ENCODE measurements at places on chromosomes 6 and 20.
A peak's percentile ranks its signal among the peaks of the same experiment; 100 is the strongest.

DNA sequence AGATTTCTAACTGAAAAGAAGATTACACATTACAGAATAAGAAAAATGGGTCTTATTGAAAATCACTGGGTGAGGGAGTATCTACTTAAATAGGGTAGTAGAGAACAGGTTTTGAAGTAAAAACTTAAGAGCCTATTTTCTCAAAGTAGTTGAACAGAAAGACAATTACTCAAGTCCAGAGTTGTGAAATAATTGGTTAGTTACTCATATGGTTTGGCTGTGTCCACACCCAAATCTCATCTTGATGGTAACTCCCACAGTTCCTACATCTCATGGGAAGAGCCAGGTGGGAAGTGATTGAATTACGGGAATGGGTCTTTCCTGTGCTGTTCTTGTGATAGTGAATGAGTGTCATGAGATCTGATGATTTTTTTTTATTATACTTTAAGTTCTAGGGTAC is 1035.3 kb upstream of the GJE1 start:
- no peak for DNase-seq

DNA sequence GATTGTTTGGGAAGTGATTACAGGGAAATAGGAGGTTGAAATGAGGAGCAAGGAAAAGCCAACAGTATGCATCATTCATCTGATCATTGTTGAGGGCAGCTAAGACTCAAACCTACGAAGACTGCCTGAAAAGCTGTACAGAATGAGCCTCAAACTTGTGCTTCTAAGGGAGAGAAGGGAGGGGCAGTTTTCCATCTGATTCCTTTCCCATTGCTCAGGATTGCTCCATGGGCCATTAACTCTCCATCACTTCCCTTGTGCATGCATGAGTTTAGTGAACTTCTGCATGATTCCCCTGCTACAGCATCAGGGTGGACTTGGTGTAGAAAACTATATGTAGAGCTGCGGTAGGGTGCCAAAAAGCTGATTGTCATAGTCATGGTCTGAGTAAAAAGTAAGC is 742.7 kb upstream of the SLC35B3 start:
- no peak for DNase-seq

GRCh38 chr6:148671085-148671484 is 75.7 kb upstream of the UST start:
- no peak for DNase-seq

- peak; percentile 91 for DNase-seq
Measured at GRCh38 chr20:31968291-31969126, 558 bp downstream of the XKR7 start.

DNA sequence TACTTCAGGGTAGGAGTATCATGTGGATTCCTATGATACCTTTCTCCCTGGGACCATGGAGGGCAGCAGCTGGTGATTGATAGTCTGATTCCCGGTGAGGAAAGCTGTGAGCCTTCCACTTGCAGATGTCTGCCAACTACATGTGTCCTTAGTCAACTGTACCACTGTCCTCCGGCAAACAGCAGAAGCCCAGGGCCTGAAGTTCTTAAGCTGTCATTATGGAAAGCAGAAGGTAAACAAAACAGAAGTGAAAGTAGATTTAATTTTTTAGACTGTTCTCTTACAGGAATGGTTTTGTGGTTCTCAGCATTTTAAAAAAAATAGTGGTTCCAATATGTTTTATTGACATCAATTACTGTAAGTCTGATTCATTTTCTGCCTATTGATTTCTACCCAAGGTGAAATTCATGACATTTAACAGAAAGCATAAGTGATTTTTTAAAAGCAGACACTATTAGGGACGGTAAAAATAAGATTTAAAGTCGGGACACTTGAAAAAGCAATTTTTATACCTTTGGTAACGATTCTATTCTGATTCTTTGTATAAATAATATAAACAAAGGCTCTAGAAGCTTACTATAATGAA is 36.6 kb downstream of the PTPN1 start:
- no peak for DNase-seq

GRCh38 chr6:46377209-46377608 is 114.0 kb downstream of the RCAN2 start:
- no peak for DNase-seq

DNA sequence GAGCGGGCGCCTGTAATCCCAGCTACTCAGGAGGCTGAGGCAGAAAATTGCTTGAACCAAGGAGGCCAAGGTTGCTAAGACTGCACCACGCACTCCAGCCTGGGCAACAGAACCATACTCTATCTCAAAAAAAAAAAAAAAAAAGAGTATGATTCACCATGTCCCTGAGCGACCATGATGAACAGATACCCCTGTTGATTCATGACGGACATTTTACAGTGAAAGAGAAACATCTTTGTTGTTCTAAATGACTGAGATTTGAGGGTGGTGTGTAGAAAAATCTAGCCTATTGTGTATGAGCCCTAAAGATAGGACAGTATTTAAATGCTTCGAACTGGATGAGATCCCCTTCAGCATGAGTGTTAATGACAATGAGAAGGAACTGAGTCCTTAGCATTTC is 32.8 kb downstream of the RBM24 start:
- DNase-seq = no peak

- DNase-seq = no peak
Measured at GRCh38 chr20:1949347-1950100, 44.3 kb downstream of the PDYN start.

DNA sequence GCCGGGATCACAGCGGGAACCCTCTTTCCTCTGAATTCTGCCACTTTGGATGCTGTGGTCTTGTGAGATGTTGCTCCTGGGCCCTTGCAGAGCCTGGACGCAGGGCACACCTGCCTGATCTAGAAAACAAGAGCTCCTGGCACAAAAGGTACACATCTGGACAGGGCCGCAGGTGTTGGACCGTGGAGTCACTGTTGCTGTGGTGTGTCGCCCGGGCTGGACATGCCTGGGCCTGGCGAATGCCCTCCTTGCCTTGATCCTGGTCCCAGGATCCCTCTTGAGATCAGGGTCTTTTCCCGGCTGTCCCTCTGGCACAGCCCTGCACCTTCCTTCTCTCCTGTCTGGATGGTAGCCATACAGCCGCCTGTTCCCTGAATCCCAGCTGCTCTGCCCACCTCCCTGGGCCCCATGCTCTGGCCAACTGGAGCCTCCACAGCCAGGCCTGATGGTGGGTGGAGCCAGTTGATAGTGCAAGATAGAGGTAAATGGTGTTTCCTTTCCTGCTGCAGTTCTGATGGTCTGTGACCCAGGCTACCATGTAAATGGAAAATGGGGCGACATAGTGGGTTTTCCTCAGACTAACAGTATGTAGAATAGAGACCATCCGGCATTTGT is 5.0 kb downstream of the FOXP4 start:
- DNase-seq = no peak

DNA sequence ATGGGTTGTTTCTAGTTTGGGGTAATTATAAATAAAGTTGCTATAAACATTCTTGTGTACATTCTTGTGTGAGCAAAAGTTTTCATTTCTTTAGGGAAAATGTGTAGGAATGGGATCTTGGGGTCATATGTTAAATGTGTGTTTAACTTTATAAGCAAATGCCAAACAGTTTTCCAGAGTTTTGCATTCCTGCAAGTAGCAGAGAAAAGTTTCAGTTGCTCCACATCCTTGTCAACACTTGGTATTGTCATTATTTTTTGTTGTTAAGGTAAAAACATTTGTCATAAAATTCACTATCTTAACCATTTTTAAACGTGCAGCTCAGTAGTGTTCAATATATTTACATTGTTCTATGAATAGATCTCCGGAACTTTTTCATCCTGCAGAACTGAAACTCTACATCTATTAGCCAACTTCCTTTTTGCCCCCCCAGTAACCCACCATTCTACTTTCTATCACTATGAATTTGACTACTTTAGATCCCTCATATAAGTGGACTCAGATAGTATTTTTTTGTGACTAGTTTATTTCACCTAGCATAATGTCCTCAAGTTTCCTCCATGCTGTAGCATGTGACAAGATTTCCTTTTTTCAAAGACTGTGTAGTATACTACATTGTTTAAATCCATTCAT is 48.4 kb downstream of the PHACTR2 start:
- DNase-seq = no peak

DNA sequence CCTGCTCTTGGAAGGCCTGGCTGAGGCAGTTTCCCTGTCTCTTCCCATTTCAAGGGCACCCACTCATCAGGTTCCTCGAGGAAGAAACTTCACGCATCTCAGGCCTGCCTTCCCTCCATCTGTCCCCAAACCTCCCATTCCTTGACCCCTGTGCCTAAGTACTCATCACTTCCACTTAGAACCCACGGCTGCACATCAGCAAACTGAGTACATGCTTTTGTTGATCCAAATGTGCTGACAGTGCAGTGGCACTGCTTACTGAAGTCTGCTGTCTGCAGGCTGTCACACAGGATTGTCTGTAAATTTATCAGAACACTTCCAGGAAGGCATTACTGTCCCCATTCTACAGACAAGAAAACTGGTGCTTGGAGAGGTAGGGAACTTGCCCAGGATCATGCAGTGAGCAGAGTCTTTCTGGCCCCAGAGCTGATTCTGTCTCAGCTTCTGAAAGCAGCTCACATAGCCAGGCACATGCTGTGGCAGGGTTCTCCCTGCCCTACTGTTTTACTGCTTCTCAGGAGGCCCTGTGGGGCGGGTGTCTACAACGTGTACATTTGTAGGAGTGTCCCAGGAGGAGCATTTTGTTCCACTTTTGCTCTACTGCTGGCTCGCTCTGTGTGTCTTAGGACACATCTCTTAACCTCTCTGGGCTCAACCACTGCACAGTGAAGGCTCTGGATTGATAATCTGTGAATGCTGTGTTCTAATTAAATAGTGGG is 64.2 kb upstream of the XRN2 start:
- DNase-seq = no peak

DNA sequence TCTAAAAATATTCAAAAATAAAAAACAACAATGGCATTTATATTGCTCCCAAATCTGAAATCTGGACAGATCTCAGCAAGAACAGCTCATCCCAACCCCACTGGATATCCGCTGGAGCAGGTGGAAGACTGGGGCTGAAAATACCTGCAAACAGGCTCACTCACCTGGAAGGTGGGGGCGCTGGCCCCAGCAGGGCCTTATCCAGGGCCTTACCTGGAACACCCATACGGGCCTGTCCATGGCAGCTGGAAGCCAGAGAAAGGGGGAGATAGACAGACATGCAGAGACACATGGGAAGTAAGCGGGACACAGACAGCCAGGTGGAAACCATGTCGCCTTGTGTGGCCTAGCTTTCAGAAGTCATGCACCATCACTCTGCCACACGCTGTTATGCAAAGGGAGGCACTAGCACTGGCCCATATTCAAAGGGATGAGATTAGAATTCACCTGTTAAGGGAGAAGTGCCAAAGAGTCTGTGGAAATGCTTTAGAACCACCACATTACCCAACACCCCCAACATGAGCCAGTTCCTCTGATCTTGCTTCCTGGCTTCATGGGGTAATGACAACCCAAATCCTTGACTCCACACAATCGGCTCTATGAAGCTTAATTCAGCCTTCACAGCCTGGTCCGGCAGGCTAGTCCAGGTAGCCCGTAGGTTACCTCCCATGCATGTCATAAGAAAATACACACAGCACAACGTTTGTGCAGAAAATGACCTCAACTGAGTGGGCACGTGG is 99.0 kb upstream of the CDYL start:
- DNase-seq = no peak

DNA sequence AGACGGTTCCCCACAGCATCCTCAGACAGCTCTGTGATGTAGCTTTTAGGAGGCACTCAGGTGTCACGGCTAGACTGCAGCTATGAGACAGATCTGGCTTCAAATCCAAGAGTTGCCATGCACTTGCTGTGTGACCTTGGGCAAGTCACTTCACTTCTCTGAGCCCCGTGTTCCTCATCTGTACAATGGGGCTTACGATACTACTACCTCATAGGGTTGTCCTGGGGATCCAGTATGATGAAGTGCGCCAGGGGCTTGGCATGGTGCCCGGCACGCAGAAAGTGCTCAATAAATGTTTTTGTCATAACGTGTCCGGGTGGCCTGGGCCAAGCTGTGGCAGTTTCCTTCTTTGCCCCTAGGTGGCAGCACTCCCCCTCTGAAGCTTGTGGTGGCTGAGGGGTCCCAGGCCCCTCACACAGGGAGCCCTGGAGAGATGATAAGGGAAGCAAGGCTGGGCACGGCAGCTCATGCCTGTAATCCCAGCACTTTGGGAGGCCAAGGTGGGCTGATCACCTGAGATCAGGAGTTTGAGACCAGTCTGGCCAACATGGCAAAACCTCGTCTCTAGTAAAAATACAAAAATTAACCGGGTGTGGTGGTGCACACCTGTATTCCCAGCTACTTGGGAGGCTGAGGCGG is 19.1 kb upstream of the CHMP4B start:
- DNase-seq = peak; percentile 52

- DNase-seq = no peak
Measured at GRCh38 chr6:104182811-104183210, 676.9 kb downstream of the HACE1 start.

DNA sequence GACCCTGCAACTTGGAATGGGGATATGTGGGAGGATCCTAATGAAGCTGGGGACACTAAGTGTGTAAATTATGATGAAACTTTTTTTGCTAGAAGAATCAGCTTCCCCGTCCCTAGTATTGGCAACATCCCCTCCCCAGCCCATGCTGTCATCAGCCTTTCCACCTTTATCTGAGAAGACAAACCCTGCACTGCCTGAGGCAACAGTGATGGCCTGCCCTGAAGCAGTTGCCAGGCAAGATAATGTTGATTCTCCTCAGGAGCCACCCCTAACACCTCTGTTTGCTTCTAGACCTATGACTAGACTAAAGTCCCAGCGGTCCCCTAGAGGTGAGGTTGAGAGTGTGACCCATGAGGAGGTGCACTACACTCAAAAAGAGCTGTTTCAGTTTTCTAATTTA is 27.1 kb downstream of the MICA start:
- DNase-seq = no peak

GRCh38 chr6:87675004-87675681 is 26.9 kb downstream of the AKIRIN2 start:
- no peak for DNase-seq

- no peak for DNase-seq
Measured at GRCh38 chr6:37538107-37538506, 38.4 kb upstream of the CCDC167 start.

DNA sequence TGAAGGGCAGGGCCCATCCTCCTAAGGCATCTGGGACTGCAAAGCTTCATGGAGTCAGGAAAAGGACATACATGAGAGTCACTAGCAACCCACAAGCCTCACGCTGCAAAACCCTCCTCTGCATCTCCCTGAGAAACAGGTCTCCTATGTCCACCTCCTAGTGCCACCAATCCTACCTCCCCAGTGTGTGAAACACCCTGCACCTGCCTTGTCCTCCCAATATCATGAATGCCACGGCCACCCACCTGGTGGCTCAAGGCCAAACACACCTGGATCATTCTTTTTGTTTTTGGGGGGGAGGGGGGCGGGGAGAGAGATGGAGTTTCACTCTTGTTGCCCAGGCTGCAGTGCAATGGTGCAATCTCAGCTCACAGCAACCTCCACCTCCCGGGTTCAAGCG is 90.5 kb downstream of the ZMYND8 start:
- no peak for DNase-seq

DNA sequence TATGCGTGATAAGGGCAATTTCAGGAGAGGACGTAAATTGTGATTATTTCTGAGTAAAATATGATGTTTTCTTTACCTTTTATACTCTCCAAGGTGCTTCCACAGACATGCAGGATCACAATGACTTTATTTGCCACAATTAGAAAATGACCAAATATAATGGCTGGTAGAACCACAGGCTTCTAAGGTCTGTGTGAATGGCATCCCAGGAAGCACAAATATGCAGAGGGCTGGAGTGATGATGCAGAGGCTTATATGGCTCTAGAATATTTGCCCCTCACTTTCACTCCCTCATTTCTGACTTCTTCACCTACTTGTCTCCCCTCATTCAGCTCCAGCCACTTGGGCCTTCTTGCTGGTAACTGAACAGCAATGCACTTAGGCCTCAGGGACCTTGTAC is 502.1 kb upstream of the MAP3K7 start:
- DNase-seq = no peak

Data from T-helper 17 cell (primary cell).